ENCODE measurements at places on chromosomes 6 and 20. TPM values are rescaled to one million over a fixed set of nuclear protein-coding genes. Genes with fewer than 3 reads are reported as not detected.

DNA sequence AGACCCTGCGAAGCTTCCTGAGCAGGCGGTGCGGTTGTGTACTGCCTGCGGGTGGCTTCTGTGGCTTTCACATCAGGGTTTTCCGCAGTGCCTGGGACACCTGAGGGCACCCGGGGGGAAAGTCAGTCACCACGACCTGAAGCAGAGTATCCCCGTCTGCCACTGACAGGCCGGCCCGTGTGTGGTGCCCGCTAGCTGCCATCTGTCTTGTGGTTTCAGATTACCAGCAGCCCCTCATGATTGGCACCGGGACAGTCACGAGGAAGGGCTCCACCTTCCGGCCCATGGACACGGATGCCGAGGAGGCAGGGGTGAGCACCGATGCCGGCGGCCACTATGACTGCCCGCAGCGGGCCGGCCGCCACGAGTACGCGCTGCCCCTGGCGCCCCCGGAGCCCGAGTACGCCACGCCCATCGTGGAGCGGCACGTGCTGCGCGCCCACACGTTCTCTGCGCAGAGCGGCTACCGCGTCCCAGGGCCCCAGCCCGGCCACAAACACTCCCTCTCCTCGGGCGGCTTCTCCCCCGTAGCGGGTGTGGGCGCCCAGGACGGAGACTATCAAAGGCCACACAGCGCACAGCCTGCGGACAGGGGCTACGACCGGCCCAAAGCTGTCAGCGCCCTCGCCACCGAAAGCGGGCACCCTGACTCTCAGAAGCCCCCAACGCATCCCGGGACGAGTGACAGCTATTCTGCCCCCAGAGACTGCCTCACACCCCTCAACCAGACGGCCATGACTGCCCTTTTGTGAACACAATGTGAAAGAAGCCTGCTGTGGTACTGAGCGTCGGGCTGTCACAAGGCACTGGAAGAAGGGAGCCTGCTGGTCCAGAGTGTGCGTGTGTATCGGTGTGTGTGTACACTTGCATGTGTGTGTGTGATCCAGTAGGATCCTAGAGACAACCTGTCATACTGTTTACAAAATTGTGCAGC, 54.4 kb downstream of the GOPC start:
- peak; percentile 86 for DNase-seq

GRCh38 chr6:98092331-98092730, 742.0 kb upstream of the POU3F2 start:
- no peak for DNase-seq

DNA sequence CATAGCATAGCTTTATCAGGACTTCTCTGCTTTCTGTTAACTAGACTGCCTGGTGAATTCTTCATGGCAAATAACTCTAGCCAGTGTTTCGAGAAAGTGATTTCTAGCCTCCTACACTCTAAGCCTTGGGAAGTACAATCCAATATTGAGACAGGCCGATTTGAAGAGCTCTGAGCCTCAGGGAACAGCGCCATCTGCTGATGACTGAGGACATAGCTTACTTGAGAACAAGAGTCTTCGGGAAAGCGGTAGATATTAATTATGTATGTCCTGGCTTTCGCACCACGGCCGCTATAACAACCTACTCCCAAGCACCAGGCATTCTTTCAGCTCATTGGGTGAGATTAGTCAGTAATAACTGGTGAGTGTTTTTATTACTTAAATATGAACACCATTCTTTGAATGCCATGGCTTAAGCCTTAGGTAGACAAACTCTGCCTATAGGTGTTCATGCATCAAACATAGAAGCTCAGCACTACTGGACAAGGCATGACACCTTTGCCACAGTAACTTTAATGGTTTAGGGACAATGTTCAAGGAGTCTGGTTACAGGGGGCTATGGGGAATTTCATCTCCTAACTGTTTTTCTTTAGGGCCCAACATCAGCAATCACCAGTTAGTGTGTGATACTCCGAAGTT, 518.6 kb downstream of the BMP2 start:
- DNase-seq = peak; percentile 74

DNA sequence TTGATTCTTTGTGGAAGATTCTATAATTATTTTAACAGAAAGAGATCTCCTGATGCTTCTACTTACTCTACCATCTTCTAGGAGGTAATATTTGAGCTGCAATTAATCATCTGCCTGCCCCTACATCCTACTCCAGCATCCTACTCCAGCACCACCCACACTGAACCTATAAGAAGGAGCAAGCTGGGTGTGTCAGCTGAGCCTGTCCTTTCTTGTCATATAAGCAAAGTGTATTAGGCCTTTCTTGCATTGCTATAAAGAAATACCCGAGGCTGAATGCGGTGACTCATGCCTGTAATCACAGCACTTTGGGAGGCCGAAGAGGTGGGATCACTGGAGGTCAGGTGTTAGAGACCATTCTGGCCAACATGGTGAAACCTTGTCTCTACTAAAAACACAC, 84.2 kb upstream of the ARG1 start:
- no peak for DNase-seq

- DNase-seq = no peak
Measured at GRCh38 chr6:122678841-122679240, 68.6 kb downstream of the PKIB start.

DNA sequence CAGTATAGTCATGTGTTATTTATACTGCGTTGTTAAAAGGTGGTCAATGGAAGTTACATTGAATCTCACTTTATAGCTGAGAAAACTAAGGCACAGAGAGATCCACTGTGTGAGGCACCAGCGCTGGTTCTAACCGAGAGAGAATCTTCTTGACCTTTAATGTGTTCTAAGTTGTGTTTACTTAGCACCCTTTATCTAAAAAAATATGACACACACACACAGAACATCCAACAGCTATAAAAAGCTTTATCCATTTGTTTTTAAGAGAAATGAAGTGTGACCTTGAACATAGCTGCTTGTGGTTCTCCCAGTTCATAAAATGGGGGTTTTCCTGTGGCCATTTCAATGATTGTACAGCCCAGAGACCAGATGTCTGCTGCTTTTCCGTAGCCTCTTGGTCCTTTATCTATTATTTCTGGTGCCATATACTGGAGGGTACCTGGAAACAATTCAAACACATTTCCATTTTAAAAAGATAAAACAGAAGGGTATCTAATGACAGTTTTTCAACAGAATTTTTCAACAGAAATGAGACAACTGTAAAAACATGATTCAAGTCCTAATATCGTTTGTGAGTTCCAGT, 54.8 kb upstream of the MAP7 start:
- no peak for DNase-seq

- DNase-seq = no peak
Measured at GRCh38 chr6:90687775-90688380, 101.0 kb upstream of the MAP3K7 start.

DNA sequence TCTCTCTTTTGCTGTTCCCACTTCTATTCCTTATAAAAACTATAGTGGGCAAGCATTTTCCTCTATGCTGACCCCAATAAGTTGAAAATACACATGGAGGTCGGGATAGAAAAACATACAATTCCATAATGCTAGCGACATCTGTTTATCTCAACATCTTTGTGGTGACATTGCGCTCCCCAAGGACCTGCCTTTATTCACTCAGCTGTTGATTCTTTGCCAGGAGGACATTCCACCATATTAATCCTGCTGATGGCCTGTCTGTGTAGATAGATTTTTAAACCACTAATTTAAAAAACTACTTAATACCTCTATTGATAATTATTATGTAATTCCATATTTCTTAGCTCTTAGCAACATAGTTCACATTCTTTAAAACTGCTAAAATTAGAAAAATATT, 555.3 kb upstream of the MAP3K7 start:
- DNase-seq = no peak

- no peak for DNase-seq
Measured at GRCh38 chr6:82954356-82954755, 111.3 kb downstream of the UBE3D start.

- no peak for DNase-seq
Measured at GRCh38 chr6:17361013-17361412, 32.4 kb upstream of the CAP2 start.

- no peak for DNase-seq
Measured at GRCh38 chr6:84346372-84346771, 118.9 kb upstream of the CEP162 start.

DNA sequence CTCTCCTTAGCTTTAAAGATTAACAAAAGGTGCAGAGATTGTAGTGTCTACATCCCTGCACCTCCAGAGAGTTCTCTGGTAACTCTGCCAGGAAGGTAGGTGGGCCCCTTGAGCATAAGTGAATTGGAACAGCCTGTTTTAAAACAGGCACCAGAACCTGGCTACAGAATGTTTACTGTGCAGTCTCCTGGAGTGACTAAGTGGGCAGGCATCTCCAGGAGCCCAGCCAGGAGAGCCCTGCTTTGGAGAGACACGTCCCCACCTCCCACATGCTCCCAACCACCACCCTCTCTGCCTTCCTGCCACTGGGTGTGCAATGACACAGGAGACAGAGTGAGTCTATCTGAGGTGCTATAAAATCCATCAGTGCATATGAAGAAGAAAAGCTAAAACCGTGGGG, 110.3 kb upstream of the EYA4 start:
- peak; percentile 65 for DNase-seq

GRCh38 chr20:11270566-11270965, 596.8 kb upstream of the JAG1 start:
- no peak for DNase-seq

DNA sequence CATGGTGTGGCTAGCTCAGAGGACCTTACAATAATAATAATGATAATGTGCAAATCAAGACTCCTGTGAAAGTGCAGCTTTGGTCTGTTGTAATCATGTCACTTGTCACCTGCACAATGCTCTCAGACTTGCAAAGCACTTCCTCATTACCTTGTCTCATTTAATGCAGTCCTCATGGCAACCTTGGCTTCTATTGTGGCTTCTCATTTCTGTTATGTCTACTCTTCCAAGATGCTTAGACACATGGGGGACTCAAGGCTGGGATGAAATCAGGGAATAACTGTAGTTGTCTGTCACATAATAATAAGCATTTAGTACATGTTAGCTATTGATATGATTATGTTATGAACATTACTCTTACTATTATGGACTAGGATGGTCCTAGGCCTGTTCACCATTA, 484.2 kb downstream of the PTPRT start:
- DNase-seq = no peak

DNA sequence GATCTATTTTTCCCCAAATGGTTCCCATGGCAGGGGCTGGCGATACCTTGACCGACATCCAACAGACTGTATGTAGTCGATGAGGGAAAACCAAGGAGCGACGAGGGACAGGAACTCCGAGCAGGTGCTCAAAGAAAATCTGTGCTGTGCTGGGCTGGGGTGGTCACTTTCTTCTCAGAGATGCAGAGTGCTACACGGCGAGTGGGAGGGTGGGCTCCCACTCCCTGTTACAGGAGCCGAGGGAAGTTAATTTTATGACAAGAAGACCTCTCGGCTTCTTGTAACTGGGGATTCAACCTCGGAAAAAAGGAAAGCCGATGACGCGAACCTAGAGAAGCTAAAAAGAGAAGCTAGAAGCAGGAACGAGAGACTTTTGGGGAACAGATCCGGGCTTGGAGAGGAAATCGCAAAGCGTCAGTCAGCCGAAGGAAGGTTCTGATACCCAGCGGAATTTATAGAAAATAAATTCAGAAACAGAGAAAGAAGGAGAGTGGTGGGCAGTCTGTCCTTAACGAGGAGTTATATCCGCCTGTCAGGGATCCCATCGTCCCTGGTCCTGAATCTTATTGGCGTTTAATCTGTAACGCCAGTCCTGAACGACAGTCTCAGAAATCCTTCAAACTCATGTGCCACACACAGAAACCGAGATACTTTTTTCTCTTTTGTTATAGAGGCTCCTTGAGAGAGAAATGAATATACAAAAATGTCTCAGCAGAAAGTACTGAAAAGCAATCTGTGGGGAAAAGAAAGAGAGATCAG, 84.6 kb upstream of the ZNF322 start:
- DNase-seq = no peak

DNA sequence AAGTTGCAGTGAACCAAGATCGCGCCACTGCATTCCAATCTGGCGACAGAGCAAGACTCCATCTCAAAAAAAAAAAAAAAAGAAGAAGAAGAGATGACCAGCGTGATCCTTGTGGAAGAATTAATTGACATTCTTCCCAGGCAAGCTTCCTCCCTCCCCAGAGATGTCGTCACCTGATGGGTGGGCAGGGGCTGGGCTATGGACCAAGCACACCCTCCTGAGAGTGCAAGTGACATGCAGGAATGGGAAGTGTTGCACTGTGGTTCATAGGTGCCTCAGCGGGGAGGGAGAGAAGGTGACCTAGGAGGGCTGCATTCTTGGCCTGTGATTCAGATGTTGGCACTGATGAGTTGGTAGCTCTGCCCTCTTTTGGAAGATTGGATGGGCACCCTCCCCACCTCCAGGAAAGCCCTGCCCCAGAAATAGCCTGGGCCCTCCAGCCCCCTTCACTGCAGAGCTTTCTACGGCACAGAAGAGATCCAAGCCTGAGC, 37.8 kb downstream of the TAF8 start:
- DNase-seq = peak; percentile 70

- no peak for DNase-seq
Measured at GRCh38 chr6:82227770-82228169, 19.8 kb downstream of the IBTK start.

DNA sequence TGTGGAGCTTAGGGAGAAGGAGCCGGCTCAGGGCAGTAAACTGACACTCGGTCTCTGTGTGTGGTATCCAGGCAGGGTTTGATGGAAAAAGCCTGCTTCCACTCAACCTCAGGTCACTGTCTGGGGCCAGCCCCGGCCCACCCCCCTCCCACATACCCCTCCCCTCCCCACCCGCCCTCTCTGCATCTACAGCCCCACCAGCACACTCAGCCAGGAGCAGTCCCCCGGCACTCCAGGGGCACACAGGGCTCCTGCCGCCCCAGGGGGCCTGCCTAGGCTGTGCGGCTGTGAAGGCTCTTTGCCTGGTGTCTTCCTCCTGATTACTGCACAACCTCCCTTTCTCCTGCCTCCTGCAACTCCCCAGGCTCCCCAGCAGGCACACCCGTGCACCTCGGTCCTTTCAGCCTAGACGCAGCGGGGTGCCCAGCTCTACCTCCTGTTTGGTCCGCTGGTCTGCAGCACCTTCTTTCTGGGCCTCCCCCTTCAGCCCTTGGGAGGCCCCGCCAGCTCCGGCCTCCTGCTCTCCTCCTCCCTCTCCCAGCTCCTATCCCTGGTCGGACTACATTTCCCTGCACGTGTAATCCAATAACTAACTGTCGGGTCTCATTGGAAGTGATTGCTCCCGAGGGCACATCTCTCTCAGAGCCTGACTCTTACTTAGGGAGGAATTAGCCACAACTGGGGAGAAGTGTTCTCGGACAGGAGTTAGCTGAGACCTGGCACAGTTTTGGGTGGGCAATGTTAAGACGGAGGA, 1.3 kb upstream of the FOXF2 start:
- DNase-seq = no peak

- DNase-seq = no peak
Measured at GRCh38 chr6:97819710-97820109, 536.7 kb upstream of the MMS22L start.

GRCh38 chr6:46128476-46128875, 1.3 kb upstream of the ENPP4 start:
- no peak for DNase-seq

- no peak for DNase-seq
Measured at GRCh38 chr6:27759930-27760329, 152.3 kb downstream of the OR2B2 start.

SCRT2 gene
- polyA plus RNA-seq = not detected

SPATS1 gene
- polyA plus RNA-seq = not detected

PTK6 gene
- 0.14 TPM for polyA plus RNA-seq

TAGAP gene
- polyA plus RNA-seq = 0.63 TPM

HUS1B gene
- polyA plus RNA-seq = not detected

GPR6 gene
- not detected for polyA plus RNA-seq

REM1 gene
- polyA plus RNA-seq = 2.9 TPM

MEP1A gene
- polyA plus RNA-seq = not detected
